Astrocyte of the hippocampus (primary cell): ENCODE measurements at places on chromosomes 4 and X.

- DNase-seq, result peak; percentile 57
Observed at GRCh38 chrX:38052096-38052495, 45.7 kb downstream of the SYTL5 start.

DNA sequence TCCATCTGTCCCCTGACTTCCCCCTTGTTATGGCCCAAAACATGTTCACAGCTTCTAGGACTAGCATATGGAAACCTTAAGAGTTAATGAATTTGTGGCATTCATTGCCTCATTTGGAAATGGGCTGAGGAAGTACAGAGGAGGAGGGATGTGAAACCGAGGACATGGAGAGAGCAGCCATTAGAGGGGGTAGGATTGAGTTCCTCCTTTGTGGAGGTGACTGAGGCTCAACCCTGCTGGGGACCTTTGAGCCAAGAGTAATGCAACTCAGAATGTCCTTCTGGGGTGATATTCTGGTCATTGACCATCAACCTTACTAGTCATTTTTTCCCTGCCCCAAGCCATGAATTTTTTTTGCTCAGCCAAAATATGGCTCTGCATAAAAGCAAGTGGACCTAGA lies 109.4 kb downstream of the ZNF518B start:
- no peak for DNase-seq

DNA sequence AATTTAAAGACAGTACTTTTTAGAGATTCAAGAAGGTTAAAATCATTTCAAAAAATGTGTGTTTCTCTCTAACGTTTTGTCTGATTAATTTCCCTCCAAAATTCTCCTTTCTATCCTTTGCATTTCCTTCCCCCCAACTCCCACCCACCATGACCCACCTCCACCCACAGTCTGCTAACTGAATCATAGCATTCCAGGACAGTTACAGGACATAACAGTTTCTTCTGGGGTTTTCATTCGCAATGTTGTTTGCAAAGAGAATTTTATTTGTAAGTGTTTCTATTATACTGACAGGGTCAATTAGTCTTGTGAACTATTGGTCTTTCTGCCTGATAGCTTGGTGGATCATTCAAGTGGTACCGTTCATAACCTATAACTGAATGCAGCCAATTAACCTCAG lies 53.7 kb downstream of the ANAPC10 start:
- DNase-seq, result peak; percentile 38

DNA sequence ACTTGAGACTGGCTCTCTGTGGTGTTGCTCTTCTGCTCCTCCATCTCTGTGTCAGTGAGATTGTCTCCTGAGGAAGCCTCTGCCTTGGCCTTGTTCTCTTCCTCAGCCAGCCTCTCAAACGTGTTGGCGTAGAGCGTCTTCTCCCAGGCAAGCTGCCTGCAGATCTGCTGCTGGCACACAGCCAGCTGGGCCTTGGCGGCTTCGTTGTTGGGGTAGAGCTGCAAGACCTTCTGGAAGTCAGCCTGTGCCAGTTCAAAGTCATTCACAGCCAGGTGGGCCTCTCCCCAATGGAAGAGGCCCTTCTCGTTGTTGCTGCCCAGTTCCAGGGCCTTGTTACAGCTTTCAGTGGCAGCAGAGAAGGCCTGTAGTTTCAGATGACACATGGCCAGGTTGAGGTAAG lies 159.1 kb downstream of the NDST3 start:
- DNase-seq, result no peak

DNA sequence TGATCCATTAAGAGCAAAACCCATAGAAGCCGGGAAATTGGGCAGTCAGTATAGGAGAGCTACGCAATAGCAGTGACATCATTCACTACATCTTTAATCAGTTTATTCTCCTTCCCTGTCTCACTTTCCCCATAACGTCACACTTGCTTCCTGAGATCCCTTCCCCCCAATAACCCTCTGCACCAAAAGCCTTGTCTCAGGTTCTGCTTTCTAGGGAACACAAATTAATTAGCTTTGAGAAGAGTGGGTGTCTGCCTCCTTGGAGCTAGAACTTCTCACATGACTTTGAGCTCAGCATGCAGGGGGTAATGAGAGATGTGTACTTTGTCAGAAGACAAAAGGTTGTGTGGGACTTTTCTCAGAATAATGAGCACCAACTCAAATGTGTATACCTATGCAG lies 128.3 kb upstream of the MAOA start:
- no peak for DNase-seq

DNA sequence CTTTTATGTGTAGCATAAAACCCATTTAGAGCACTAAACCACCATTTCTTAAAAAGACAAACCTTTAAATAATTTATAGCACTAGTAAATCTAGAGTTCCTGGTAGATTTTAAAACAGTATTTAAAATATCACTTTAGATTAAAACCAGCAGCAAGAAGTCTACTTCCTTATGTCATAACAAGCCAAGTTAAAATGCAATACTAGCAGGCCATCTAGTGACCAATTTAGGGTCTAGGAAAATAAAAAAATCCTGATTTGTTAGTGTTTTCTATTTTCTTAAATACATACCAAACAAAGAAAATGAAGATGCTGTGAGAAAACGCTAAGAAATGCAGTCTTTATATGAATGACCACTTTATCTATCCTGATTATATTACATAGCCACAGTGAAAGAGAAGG lies 53.9 kb downstream of the PAPSS1 start:
- peak; percentile 46 for DNase-seq

DNA sequence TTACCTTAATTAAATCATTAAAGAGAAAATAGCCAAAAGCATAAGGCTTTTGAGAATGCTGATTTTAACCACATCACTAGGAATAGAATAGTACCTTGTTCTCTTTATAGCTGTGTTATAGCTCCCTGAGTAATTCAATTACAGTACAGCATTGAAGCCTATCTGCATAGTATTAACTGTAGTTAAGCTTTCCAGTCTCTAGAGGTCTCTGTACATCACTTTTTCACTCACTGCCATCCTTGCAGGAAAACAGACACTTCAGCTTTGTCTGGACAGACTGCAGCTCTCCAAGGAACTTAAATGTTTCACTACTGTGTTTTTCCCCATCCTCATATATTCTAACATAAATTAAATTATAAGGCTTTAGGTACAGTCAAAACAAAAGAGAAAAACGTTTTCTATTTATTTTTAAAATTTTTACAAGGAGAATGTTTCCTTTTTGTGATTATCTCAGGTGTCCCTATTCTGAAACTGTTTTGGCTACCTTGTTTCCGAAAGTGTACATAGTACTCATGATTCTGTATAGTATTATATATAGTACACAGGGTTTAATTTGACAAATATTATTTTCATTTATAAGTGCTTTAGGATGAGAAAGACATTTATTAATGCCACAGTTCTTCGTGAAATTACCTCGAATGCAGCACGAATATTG lies 407.9 kb downstream of the PCDH18 start:
- peak; percentile 68 for DNase-seq

GRCh38 chrX:38287674-38288073 lies 39.6 kb downstream of the RPGR start:
- no peak for DNase-seq

- peak; percentile 25 for DNase-seq
Observed at GRCh38 chr4:165715211-165715610, 157.8 kb upstream of the TLL1 start.

DNA sequence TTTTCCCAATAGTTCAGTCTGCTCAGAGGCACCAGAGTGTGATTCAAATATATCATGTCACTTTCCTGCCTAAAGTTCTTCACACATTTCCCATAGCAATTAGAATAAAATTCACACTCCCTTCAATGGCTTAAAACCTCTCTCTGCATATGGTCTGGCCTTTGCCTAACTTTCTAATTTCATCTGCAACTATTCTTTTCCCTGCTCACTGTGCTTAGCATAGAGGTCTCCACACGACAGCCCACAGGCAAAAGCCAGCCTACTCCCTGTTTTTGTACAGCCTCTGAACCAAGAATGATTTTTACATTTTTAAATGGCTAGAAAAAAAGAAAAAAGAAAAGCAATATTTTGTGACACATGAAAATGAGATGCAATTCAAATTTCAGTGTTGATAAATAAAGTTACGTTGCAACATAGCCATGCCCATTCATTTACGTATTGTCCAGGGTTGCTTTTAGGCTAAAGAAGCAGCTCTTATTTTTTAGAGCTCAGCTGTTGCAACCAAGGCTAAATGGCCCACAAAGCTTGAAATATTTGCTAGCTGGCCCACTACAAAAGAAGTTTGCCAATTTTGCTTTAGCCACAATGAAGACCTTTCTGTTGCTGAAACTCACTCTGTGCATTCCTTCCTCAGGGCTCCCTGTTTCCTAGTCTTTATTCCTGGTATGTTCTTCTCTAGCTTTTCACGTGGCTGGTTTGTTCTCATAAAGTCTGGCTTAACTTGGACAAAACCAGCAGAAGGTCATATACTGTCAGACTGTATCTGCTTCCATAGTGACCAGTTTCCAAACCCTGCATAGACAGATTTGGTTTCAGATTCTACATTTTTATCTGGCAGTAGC lies 26.6 kb upstream of the IRF2 start:
- DNase-seq, result no peak

DNA sequence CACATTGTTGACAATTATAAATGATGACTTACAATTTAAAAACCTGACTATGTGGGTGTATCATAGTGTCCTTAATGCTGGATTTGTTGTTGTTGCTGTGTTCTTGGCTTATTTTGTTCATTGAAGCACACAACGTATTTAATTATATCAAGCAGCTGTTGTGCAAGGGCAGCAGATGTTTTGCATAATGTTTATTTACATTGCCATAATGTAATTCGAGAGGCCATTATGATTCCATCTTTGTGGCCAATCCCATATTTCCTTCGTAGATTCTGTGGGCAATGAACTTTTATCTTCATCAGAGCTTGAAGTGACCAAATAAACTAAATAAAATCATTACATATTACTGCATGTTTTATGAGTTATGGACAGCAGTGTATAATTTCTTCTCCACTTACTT lies 422.6 kb upstream of the GALNTL6 start:
- no peak for DNase-seq
